ENCODE measurements at places on chromosomes 16 and 17.

GRCh38 chr17:57375770-57376225, 119.5 kb downstream of the MSI2 start:
- DNase-seq = no peak

DNA sequence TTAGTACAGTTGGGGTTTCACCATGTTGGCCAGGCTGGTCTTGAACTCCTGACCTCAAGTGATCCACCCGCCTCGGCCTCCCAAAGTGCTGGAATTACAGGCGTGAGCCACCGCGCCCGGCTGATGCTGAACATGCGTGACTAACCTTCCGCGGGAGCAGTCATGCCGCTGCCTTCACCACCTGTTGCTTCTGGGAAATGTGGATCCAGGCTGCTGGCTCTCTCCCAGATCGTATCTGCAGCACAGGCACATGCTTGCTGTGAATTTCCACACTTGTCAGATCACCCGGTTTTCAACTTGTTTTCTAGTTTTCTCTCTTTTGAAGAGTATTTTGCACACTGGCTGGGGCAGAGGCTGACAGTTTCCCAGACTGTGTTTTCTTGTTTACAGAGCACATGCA, 97.9 kb downstream of the ADCY9 start:
- no peak for DNase-seq

- no peak for DNase-seq
These were observed 12.3 kb downstream of the CACNG4 start for GRCh38 chr17:66976781-66977201.

GRCh38 chr17:81567191-81567590, 15.0 kb upstream of the FAAP100 start:
- no peak for DNase-seq

GRCh38 chr16:56263711-56264608, 72.7 kb downstream of the GNAO1 start:
- DNase-seq = peak; percentile 91

- peak; percentile 71 for DNase-seq
These were observed at the start of gene MLLT6 for GRCh38 chr17:38704606-38705522. Gene MLLT6, plus strand, starts transcription at chr17:38705273. Its CDS starts 360 bp downstream, at chr17:38705633.

GRCh38 chr16:29744541-29745101, 1.2 kb downstream of the C16orf54 start:
- no peak for DNase-seq

GRCh38 chr17:17109907-17110306, 67.7 kb downstream of the MPRIP start:
- DNase-seq = no peak

DNA sequence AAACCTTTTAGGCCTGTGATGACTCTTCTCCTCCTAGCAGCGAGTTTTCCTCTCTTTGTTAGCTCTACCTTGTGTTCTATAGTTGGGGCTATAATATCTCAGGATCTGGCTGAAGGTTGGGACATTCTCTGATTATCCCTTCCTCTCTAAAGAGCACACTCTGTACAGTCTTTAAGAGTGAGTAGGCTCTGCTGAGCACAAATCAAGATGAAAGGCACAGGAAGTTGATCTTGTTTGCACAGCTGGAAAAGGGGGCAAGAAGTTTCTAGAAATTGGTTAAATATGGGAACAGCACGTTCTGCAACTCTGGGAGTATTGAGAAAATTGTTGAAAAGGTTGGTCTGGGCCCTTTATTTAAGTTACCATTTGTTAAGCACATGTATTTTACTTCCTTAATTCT, 240.9 kb downstream of the CDH11 start:
- no peak for DNase-seq

- peak; percentile 10 for DNase-seq
These were observed 6.7 kb downstream of the ERI2 start for GRCh38 chr16:20799599-20799998.

DNA sequence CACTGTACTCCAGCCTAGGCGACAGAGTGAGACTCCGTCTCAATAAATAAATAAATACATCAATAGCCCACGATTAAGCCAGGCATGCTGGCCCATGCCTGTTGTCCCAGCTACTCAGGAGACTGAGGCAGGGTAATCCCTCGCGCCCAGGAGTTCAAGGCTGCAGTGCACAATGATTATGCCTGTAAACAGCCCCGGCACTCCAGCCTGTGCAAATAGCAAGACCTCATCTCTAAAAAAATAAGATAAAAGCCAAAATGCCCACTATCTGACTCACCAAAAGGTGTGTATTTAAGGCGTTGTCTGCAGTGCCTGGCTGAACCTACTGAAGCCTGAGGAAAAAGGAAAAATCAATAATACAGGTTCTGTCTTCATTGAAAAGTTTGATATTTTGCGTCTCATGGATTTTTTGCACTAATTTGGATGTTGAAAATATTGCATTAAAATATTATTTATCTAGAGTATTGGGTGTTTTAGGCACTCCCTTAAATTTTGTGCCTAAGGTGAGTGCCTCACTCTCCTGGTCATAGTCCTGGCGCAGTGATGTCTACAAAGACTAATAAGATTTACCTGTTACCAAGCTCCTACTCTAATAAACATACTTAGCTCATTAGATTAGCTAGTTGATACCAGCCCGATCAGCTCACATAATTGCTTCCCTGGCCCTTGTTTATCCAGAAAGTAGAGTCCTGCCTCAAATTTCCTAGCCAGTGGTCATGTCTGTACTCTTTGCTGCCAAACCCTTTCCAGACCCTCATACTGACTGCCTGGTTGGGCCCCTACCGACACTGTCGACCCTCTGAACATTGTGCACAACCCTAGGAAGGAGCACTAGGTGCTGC, 24.7 kb upstream of the TOB1 start:
- DNase-seq = no peak
